ENCODE measurements at places on chromosomes 7 and 10.

GRCh38 chr10:91103384-91104192, 116.9 kb upstream of the PCGF5 start:
- DNase-seq, result no peak

GRCh38 chr10:120548210-120548609, 91.2 kb downstream of the PLPP4 start:
- no peak for DNase-seq

DNA sequence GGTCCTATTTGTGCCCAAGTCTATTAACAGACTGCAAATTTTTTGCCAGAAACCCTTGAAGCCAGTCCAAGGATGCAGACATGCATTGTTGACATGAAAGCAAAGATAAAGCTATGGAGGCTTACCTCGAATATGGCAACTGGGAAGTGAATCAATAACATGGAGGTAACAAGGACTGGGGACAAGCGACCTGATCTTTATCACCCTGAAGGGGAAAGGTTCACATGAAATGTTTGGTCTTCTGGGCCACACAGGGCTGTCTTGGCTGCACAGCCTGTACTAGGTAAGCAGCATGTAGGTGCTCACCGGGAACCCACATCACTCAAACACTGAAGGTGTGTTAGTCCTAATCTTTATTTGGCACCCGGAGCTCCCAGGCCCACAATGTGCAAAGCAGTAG, 17.9 kb downstream of the ERCC6 start:
- DNase-seq, result no peak

DNA sequence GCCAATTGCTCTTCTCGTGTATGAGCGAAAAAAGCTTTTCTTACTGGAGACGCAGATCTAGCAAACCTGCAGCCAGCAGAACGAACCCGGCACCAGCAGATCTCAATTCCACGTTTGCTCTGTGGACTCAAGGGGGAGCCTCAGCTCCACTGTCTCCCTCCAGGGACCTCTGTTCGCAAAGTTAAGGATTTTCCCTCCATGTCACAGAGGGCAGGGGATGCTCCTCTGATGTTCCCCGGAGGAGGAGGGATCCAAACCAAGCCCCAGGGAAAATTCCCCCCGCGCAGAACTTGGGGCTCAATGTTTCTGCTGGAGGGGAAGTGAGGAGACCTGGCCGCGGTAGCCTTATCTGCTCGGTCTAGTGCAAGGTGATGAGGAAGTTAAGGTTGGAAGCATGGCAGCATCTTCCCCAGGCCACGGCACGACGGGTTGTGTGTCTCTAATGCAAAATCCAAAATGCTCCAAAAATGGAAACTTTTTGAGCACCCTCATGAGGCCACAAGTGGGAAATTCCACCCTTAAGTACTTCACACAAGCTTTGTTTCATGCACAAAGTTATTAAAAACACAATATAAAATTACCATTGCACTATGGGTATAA, 9.0 kb downstream of the IQCE start:
- no peak for DNase-seq

GRCh38 chr10:88138319-88138848, 275.0 kb downstream of the PTEN start:
- no peak for DNase-seq

- no peak for DNase-seq
These were observed 130.1 kb downstream of the ELMO1 start for GRCh38 chr7:37318541-37318940.

GRCh38 chr10:61733358-61733940, 70.7 kb downstream of the CABCOCO1 start:
- DNase-seq, result no peak

- DNase-seq, result no peak
These were observed 61.9 kb downstream of the TES start for GRCh38 chr7:116271963-116272886.

GRCh38 chr10:69884686-69885085, 83.0 kb downstream of the COL13A1 start:
- DNase-seq, result no peak

DNA sequence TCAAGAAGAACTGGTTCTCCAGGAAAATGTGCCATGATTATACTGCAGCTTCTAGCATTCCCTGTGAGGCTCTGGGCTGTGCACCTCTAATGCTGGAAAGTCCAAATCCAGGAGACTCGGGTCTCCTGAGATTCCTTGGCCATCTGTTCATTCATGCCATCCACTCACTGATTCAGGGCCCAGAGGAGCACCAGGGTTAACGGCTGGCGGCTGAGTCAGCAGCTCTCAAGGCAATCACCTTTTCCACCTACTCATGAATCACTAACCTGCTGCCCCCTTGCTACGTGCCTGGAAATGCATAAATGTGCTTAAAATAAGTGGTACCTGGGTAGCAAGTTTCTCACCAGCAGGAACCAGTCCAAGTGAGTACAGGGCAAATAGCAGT, 132.7 kb downstream of the KCNMA1 start:
- DNase-seq, result no peak

DNA sequence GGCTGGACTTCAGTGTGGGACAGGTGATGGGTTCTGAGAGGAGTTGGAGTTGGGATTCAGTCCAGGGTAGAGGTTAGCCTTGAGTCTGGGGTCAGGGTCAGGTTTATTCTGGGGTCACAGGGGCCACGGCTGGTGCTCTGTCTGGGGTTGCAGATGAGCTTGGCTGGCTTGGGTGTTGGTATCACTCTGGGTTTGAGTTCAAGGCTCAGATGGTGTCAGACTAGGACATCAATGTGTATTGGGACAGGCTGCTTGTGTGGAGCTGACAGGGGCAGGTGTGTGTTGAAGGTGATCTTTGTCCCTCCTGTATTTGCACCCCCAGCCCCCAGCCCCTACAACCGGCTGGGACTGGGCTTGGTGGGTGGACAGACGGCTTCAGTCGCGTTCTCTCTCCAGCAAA, 26.8 kb downstream of the TMEM270 start:
- no peak for DNase-seq

GRCh38 chr7:86326847-86327246, 316.9 kb upstream of the GRM3 start:
- DNase-seq, result no peak

- DNase-seq, result no peak
These were observed 254.1 kb downstream of the ADARB2 start for GRCh38 chr10:1483246-1483645.

GRCh38 chr7:90933984-90934383, 330.2 kb upstream of the FZD1 start:
- no peak for DNase-seq

Measured in stimulated activated CD8-positive, alpha-beta memory T cell treated with anti-CD3 and anti-CD28 coated beads, Interleukin-7, amount 100 ng/mL, for 4 hours (primary cell).